ENCODE measurements at places on chromosomes 3 and 15.
A peak's percentile ranks its signal among the peaks of the same experiment; 100 is the strongest.

GRCh38 chr15:88269356-88270062 lies 13.0 kb upstream of the NTRK3 start:
- DNase-seq: no peak

DNA sequence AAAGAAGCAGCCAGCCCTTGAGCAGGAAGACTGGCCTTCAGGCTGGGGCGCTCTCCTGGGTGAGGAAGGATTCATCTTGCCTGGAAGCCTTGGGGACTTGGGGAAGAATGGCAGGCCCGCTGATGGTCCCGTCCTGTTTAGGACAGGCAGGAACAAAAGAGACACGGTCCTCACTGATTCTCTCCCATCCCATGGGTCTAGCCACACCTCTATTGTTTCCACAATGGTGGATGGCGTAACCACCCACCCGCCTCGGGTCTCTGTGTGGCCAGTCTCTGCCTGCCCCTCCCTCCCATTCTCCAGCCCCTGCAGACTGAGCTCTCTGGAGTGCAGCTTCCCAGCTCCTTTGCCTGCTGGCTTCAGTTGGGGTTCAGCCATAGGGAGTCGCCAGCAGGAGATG lies 284.3 kb downstream of the UACA start:
- DNase-seq: no peak

DNA sequence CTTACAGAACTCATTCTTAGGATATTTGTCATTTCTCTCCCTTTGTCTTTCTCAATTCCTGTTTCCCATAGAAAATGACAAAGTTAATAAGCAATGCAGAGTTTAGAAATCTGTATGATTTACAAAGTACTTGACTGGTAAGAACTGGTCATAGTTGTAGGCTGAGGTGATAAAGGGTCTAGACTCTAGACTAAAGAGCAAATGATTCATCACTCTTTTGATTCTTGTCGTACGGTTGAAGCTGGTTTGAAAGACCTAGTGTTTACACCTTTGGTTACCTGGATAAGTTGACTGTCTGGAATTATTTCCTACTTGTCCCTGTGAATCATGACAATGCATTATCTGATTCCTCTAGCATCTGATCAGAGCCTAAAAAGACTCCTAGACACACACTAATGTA lies 58.9 kb upstream of the TP63 start:
- DNase-seq: no peak

DNA sequence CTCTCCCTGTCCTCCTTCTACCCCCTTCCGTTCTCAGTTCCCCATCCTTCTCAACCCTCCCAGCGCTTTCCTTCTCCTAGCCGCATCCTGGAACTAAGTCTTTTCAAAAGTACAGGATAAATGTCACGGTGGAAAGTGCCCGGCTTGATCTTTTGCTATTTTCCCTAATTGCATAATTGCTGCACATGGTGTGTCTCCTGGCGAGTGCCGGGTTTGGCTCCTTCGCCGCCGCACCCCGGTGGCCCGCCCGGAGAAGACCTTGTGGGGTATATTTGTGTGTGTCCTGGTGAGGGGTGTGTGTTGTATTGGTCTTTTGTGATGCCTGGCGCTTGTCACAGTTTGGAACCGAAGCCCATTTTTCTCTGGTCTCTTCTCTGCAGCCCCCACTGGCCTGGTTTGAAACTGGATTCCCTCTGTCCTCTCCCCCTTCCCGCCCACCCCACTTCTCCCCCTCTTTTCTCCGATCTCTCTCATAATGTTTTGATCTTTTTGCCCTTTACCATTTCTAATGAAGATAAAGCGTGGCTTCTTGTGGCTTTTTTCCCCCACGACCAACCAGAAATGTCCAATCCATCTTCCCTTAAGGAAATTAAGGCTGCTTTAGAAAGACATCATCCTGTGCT lies 692 bp downstream of the UBE2E2 start:
- peak; percentile 16 for DNase-seq

- no peak for DNase-seq
These were observed 48.4 kb downstream of the DNAH1 start for GRCh38 chr3:52364322-52365035.

DNA sequence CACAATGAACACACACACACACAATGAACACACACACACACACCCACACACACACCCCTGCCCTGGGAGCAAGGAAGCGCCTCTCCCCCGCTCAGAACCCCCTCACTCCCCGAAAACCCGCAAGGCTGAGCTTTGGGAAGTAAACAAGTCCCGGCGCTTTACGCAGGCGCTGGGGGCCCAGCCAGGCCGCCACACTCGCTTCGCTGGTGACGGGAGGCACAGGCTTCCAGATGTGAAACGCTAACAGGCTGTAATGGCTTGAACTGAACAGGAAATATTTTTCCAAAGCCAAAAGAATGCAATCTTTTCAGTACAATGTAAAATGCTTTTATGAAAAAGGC lies 122.7 kb upstream of the IGF1R start:
- DNase-seq: no peak

DNA sequence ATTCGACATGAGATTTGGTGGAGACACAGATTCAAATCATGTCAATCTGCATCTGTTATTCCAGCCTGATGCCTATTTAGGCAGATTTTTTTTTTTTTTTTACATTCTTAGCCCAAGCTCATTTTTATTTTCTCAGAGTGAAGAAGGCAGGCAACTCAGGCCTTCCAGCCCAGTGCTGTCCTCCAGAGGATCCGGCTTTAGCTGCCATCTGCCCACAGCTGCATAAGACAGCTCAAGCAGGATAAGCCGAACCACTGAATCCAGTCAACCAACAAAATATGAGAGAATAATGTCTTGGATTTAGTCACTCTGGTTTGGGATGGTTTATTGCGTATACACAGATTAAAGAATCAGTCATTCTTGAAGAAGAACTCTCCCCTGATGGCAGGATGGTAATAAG lies 19.9 kb upstream of the COLQ start:
- DNase-seq: no peak

DNA sequence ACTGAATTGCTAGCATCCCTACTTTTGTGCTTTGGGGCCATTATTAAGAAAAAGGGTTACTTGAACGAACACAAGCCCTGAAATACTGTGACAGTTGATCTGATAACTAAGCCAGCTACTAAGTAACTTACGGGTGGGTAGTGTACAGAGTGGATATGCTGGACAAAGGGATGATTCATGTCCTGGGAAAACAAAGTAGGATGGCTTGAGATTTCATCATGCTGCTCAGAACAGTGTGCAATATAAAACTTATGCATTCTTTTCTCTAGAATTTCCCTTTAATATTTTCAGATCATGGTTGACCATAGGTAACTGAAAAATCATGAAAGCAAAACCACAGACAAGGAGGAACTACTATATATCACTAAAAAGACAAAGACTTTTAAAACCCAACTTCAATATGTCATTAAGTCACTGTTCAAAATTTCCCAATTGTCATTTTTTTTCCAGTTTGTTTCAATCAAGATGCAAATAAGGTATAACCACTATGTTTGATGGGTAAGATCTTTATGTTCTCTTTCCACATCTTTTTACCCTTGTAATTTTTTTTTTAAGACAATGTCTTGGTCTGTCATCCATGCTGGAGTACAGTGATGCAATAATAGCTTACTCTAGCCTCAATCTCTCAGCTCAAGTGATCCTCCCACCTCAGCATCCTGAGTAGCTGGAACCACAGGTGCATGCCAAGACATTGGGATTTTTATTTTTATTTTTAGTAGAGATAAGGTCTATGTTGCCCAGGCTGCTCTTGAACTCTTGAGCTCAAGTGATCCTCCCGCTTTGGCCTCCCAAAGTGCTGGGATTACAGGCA lies 67.7 kb downstream of the IFT80 start:
- no peak for DNase-seq

DNA sequence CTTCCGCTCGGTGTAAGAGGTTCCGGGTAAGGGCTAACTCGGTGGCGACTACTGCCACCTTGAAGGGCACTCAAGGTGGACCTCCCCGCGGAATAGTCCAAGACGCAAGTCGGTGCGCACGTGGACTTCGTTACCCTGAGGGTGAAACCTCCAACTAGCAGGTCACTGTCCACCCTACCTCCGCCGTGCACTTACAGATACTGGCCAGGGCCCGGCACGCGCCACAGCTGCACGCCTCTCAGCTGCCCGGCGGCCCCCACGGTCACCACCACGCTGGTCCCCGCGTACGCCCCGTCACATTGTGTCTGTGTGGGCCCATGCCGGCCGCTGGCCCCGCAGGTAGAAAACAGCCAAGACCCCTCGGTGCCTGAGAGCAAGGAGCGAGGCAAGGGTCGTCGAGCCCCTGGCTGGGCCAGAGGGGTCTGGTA lies 1.1 kb downstream of the LTK start:
- no peak for DNase-seq

GRCh38 chr15:66761726-66762595 lies 59.9 kb downstream of the SMAD6 start:
- DNase-seq: no peak

DNA sequence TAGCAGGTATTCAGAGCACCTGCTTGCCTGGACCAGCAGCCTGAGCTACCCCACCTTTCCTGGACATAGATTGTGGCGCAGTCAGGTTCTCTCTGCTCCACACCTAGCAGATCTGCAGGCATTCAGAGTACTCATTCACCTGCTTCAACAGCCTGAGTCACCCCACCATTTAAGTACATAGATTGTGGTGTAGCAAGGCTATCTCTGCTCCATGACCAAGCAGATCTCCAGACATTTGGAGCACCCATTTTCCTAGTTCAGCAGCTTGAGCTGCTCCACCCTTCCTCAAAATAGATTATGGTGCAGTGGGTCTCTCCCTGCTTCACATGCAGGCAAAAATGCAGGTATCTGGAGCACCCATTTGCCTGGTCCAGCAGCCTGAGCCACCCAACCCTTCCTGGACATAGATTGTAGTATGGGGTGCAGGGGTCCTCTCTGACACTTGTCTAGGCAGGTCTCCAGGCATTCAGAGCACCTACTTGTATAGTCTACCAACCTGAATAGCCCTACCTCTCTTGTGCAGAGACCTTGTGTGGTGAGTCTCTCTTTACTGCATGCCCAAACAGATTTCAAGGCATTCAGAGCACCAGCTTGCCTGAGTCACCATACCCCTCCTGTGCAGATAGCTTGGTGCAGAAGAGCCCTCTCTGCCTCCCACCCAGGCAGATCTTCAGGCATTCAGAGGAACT lies 466.0 kb upstream of the THBS1 start:
- DNase-seq: no peak
